CD4-positive, alpha-beta T cell treated with Interleukin-12 subunit alpha and Interleukin-12 subunit beta, for 1 hour (primary cell): ENCODE measurements at places on chromosomes 1 and 21.

- DNase-seq, result no peak
Observed at GRCh38 chr21:16580661-16581060, 850.9 kb downstream of the USP25 start.

GRCh38 chr1:115794976-115795639 is 26.6 kb upstream of the CASQ2 start:
- no peak for DNase-seq

GRCh38 chr1:119336848-119337247 is 31.7 kb upstream of the HAO2 start:
- DNase-seq, result no peak

GRCh38 chr1:212291505-212292134 is 6.4 kb downstream of the PPP2R5A start:
- DNase-seq, result peak; percentile 75

GRCh38 chr1:101875891-101876290 is 120.8 kb downstream of the OLFM3 start:
- no peak for DNase-seq

DNA sequence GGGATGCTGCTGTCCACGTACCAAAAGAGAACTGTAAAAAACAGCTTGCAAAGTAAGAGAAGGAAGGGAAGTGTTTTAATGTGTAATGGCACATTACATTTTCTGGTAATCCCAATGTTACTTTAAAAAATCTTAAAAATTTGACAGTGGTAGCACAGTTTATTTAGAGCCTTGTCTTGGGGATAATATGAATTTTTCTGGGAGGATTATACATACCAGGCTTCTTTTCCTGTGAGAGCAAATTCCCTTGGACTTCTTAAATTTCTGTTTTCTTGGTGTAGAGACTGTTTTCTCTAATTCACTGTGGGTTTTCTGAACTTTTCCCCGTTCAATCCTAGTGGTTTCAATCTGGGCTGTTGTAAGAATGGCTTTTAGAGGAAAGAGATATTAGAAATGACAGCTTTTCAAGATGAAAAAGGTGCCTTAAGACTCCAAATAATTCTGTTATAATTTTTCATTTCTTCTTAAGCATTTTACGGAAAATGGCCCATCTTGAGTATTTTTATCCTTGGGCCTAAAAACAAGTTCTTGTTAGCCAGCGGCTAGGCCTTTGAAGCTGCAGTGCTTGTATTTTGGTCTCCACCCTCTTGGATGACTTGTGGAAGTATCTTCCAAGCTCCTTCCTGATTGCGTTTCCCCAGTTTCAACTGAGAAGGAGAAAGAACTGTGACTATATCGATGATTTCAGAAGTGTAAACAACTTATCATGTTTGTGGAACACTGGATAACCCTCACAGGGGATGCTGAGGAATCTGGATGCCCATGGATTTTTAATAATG is 70.0 kb downstream of the LEPR start:
- no peak for DNase-seq

GRCh38 chr1:6627841-6628545 is 3.3 kb downstream of the THAP3 start:
- DNase-seq, result no peak

DNA sequence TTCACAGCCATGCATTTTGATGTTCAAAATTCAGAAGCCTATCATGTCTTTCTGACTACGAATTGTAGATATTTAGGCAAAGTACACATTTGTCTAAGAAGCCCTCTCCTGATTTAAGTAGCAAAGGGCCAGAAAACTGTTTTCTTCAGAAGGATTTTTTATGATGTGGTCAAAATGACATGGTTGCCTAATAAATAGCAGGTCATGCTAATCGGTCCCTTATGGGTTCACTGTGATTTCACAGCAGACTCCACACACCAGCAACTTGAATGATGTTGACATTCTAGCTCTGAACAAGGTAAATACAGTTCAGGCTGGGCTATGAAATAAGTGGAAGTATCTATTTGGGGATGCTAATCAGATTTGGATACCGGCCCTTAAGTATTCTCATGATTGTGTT is 178.7 kb upstream of the DPYD start:
- DNase-seq, result no peak

- no peak for DNase-seq
Observed at GRCh38 chr1:237279629-237280028, 237.6 kb downstream of the RYR2 start.

DNA sequence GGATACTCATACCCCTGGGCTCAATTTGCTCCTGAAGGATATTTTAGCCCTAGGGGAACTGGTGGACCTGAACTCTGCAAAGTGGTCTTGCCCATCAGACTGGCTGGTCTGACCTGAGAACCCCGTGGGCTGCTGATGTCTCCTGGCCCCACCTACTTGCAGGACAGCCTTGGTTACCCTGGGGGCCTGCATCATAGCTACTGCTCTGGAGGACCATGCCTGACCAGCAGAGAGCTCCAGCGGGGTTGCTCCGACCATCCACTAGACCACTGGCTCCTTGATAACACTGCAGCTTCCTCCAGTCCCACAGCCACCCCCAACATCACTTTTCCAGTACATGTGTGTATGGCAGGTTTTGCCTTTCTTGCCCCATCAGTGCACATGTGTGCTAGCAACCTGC is 331.6 kb upstream of the BRINP3 start:
- no peak for DNase-seq
